ENCODE measurements at places on chromosomes 13 and 19. TPM values are rescaled to one million over a fixed set of nuclear protein-coding genes. Genes with fewer than 3 reads are reported as not detected.
A peak's percentile ranks its signal among the peaks of the same experiment; 100 is the strongest.

JAK3 gene
- 34.7 TPM for total RNA-seq

WDR87 gene
- total RNA-seq: not detected

NUMBL gene
- total RNA-seq: 88.9 TPM

MIER2 gene
- 22.8 TPM for total RNA-seq

CCL25 gene
- total RNA-seq: not detected

LRRC8E gene
- not detected for total RNA-seq

BEST2 gene
- total RNA-seq: not detected

- H3K27ac ChIP-seq: no peak overlapping the region
- H3K4me3 ChIP-seq: no peak overlapping the region
- H3K27me3 ChIP-seq: no peaks in the 10 kb centered on the region
- H3K4me1 ChIP-seq: peaks cover 10% of the 10 kb centered on the region
- DNase-seq: peak; percentile 68
Observed at GRCh38 chr19:17943274-17944221, 10.7 kb downstream of the CCDC124 start.

DNA sequence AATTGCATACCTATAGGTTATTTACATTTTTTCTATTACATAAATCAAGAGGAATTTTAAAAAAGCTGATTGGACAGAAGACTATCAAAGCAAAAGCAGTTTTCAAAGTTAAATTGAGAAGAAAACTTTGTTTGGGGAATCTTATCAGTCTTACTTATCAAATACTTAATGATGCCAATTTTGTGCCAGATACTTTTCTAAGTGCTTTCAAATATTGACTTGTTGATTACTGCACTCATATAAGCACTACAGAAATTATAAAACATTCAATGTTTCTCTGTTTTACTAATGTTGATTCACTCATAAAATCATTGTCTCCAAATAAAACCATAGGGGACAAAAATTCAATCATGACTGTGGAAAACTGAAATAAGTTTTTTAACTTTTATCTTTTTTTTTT lies 36.2 kb downstream of the PCDH9 start:
- H3K36me3 ChIP-seq: no peaks in the 10 kb centered on the region
- no peak overlapping the region for H3K27ac ChIP-seq
- H3K4me3 ChIP-seq: no peak overlapping the region
- H3K27me3 ChIP-seq: no peaks in the 10 kb centered on the region
- no peaks in the 10 kb centered on the region for H3K4me1 ChIP-seq
- DNase-seq: no peak

GRCh38 chr19:49061445-49061844 lies 3.2 kb downstream of the NTF4 start:
- no peak overlapping the region for H3K27ac ChIP-seq
- no peak for DNase-seq
- H3K4me1 ChIP-seq: peaks cover 4% of the 10 kb centered on the region
- no peaks in the 10 kb centered on the region for H3K36me3 ChIP-seq
- no peak overlapping the region for H3K4me3 ChIP-seq

GRCh38 chr19:5079071-5079774 lies 110.3 kb downstream of the KDM4B start:
- H3K36me3 ChIP-seq: no peaks in the 10 kb centered on the region
- DNase-seq: no peak
- H3K4me1 ChIP-seq: no peaks in the 10 kb centered on the region
- H3K27me3 ChIP-seq: no peaks in the 10 kb centered on the region

GRCh38 chr13:113616281-113616906 lies 31.8 kb downstream of the TFDP1 start:
- H3K4me1 ChIP-seq: no peaks in the 10 kb centered on the region
- no peak overlapping the region for H3K4me3 ChIP-seq
- no peaks in the 10 kb centered on the region for H3K36me3 ChIP-seq
- DNase-seq: no peak
- H3K27ac ChIP-seq: no peak overlapping the region
- no peaks in the 10 kb centered on the region for H3K27me3 ChIP-seq

- no peak for DNase-seq
- H3K27ac ChIP-seq: no peak overlapping the region
- H3K4me1 ChIP-seq: no peaks in the 10 kb centered on the region
- no peaks in the 10 kb centered on the region for H3K36me3 ChIP-seq
- H3K4me3 ChIP-seq: no peak overlapping the region
Observed at GRCh38 chr19:41548954-41549688, 26.8 kb upstream of the CEACAM21 start.

GRCh38 chr13:36158611-36159010 lies 27.4 kb upstream of the DCLK1 start:
- no peaks in the 10 kb centered on the region for H3K36me3 ChIP-seq
- H3K27ac ChIP-seq: no peak overlapping the region
- H3K4me1 ChIP-seq: peaks cover 2% of the 10 kb centered on the region

DNA sequence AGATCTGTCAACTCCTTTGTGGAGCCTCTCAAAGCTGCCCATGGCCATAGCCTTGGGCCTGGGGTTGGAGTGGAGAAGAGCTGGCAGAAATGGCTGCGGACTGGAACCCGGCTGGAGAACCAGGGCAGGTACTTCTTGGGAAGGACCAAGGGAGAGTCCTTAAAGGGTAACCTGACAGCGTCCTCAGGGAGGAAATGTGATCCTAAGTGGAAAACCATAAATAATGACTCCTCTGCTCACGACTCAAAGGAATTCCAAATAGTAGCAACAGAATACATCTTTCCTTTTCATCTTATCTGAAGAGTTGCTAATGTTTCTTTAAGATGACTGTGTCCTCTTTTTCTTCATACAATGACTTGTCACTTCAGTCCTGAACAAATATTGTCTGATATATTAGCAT lies 41.0 kb downstream of the RAP2A start:
- H3K4me1 ChIP-seq: peaks cover 4% of the 10 kb centered on the region
- H3K27ac ChIP-seq: no peak overlapping the region
- no peak overlapping the region for H3K4me3 ChIP-seq
- no peaks in the 10 kb centered on the region for H3K36me3 ChIP-seq
- DNase-seq: no peak

DNA sequence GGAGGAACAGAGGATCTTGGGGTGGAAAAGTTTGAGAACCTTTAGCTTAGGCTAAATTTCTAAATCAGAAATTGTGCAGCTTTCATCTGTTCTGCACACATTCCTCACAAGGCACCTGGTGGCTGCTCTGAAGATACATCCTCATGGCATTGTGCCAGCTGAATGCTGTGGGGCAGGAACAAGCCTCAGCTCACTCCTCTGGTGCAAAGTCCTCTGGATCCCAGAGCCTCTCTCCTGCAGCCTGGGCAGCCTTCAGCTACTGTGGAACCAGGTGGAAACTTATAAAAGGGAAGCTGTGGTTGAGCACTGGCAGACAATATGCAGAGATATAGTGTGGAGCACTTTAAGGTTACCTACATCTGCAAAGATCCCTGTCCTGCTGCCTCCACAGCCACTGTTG lies 72.3 kb downstream of the KCTD12 start:
- H3K4me1 ChIP-seq: no peaks in the 10 kb centered on the region
- DNase-seq: no peak
- H3K27ac ChIP-seq: no peak overlapping the region
- H3K36me3 ChIP-seq: no peaks in the 10 kb centered on the region

DNA sequence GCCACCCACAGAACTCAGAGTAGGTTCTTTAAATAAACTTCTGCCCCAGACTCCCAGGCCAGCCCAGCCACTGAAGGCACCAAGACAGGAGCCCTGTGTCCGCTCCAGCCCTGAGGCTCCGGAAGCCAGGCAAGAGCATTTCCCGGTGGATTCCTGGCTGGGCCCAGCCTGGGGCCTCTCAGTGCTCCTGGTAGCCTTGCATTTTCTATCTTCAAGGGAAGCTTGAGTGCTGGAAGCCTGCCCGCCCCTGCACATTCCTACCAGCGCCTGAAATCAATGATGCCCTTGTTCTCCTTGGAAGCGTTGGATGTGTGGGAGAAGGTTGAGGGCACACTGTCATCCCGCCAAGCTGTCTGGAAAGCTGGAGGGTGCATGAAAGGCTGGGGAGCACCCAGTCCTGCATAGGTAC lies 70.3 kb downstream of the ALOX5AP start:
- peaks cover 2% of the 10 kb centered on the region for H3K4me1 ChIP-seq
- DNase-seq: peak; percentile 57
- H3K27me3 ChIP-seq: no peaks in the 10 kb centered on the region
- no peak overlapping the region for H3K4me3 ChIP-seq
- H3K27ac ChIP-seq: no peak overlapping the region

DNA sequence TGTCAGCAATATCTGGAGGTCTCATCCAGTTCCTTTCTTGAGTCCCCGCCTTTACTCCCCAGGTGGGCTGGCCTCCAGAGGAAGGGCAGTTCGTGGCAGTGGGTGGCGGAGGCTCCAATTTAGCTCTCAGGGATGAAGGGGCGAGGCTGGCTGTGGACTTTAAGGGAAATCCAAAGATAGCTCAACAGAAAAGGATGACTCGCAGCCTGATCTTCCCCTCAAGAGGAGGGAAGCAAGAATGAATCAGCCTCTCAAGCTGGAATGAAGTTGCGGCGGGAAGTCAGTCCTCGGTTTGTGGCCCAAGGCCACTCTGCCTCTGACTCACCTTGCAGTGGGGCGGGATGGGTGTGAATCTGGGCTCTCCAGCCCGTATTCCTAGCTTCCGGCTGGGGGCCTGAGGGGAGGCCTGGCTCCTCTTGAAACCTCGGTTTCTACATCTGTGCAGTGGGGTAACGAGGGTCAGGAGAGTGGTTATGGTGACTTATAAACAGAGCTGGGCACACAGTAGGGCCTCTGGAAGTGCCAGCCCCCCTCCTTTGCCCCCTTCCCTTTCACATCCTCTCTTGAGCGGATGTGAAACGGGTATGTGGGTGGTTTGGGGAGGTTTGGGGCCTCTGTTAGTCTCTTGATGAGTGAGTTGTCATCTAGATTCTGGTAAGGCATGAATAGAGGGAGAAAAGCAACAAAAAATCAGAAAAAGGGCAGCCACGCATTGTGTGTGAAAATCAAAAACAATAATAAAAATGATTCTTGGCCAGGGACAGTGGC lies 10.5 kb upstream of the SMG9 start:
- DNase-seq: no peak
- no peaks in the 10 kb centered on the region for H3K27me3 ChIP-seq
- no peak overlapping the region for H3K4me3 ChIP-seq
- H3K27ac ChIP-seq: no peak overlapping the region
- H3K4me1 ChIP-seq: no peaks in the 10 kb centered on the region
- H3K36me3 ChIP-seq: no peaks in the 10 kb centered on the region

GRCh38 chr19:5536337-5536894 lies 31.3 kb downstream of the TINCR start:
- peaks cover 2% of the 10 kb centered on the region for H3K4me1 ChIP-seq
- H3K27ac ChIP-seq: no peak overlapping the region
- no peak overlapping the region for H3K4me3 ChIP-seq
- peak; percentile 78 for DNase-seq
- H3K27me3 ChIP-seq: no peaks in the 10 kb centered on the region
- no peaks in the 10 kb centered on the region for H3K36me3 ChIP-seq

- no peaks in the 10 kb centered on the region for H3K27me3 ChIP-seq
- no peaks in the 10 kb centered on the region for H3K36me3 ChIP-seq
- no peak for DNase-seq
- no peak overlapping the region for H3K27ac ChIP-seq
- H3K4me3 ChIP-seq: no peak overlapping the region
Observed at GRCh38 chr19:16872728-16873127, 16.1 kb upstream of the F2RL3 start.

GRCh38 chr13:98456413-98456845 lies 120.5 kb downstream of the STK24 start:
- no peak overlapping the region for H3K4me3 ChIP-seq
- H3K27ac ChIP-seq: no peak overlapping the region
- H3K4me1 ChIP-seq: peaks cover 10% of the 10 kb centered on the region

- H3K27me3 ChIP-seq: no peaks in the 10 kb centered on the region
- no peak overlapping the region for H3K4me3 ChIP-seq
- no peak for DNase-seq
- no peaks in the 10 kb centered on the region for H3K36me3 ChIP-seq
- no peaks in the 10 kb centered on the region for H3K4me1 ChIP-seq
- H3K27ac ChIP-seq: no peak overlapping the region
Observed at GRCh38 chr13:74204602-74205312, 70.6 kb upstream of the KLF12 start.

DNA sequence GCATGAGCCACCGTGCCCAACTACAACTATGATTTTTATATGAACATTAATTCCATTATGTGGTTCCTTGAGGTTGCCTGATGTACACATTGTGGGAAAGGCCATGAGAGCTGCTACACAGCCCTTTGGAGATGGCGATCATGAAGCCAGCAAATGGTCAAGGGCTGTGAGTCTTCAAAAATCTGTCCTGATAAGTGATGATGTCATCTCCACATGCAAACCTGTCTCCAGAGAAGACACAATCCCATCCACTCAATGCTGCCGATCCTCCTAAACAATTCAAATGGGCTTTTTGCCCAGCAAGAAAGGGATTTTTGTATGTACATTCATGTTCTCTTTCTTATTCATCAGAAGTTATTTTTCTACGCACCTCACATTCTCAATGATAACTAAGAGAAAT lies 17.6 kb downstream of the SIGLEC7 start:
- H3K27ac ChIP-seq: no peak overlapping the region
- H3K27me3 ChIP-seq: no peaks in the 10 kb centered on the region
- no peak for DNase-seq
- H3K4me3 ChIP-seq: no peak overlapping the region

DNA sequence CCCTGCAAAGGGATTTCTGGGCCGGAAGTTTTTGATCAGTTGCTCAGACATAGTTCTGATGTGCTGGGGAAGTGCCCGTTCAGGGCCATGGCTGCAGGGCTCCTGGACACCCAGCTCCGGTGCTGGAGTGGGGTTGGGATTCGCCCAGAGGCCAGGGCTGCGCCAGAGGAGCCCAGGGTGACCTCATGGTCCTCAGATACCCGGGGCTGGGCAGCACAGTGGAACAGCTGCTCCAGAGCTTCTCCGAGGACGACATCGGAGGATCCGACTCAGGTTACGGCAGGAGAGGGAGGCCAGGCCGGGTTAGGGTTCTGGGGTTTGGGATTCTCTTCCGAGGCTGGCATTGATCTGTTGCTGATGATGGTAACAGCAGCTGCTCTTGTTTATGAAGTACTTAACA lies 20.9 kb downstream of the CARM1 start:
- no peaks in the 10 kb centered on the region for H3K27me3 ChIP-seq
- no peak for DNase-seq
- no peak overlapping the region for H3K27ac ChIP-seq
- no peak overlapping the region for H3K4me3 ChIP-seq
- H3K4me1 ChIP-seq: peaks cover 21% of the 10 kb centered on the region
- H3K36me3 ChIP-seq: no peaks in the 10 kb centered on the region

Data from ovary (tissue), 10 donors.